ENCODE measurements at places on chromosomes 1 and 21.

DNA sequence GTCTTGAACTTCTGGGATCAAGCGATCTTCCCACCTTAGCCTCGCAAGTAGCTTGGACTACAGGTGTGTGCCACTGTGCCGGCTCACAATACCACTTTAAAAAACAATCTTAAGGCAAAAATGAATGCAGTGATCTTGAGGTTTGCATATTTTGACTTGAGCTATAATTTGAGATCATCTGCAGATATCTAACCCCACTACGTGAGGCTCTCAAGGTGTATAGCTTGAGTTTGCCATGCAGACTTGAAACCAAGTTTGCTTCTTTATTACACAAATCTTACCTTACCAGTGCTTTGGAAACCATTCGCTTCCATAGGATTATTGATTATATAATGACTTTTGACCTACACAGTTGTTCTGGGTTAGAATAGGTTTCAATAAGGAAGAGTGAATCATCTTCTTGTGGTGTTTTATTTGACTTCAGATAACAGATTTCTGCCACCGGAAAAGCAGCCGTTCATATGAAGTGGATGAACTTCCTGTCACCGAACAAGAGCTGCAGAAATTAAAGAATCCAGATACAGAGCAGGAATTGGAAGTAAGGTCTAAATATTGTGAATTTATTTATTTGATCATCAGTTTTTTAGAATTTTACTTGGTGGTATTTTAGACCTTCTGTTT is 155.1 kb downstream of the VPS13D start:
- no peak for DNase-seq

DNA sequence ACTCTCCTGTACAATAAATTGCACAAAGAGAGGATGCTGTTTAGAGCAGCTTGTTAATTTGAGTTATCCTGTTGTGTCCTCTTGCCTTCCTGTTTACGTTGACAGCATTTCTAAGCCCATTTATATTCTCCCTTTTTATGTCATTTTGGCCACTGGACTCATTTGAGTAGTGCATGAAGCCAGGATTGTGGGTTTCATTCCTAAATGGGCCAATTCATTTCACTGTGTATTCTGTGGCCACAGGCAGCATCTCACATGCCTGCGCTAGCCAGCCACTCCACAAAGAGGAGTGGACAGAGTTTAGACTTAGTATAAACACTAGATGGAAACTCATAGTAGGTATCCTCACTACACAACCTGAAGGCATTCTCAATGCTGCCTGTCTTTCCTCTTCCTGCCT is 73.4 kb downstream of the DTL start:
- no peak for DNase-seq

DNA sequence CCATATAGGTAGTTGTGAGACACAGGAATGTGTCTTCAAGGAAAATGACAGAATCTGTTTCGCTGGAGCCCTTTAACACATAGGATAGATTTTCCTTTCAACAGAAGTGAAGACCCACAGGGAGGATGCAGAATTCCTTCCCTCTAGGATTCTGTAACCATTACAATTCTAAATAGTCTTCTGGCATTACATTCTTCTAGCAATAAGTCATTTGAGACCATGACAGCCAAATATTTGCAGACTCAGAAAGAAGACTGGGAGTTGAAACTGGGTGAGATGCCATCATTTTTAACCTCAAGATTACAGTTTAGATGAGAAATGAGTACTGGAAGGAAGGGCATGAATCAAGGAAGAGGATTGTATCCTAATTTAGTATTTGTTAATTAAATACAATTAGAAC is 61.6 kb downstream of the ZBTB18 start:
- DNase-seq, result no peak

DNA sequence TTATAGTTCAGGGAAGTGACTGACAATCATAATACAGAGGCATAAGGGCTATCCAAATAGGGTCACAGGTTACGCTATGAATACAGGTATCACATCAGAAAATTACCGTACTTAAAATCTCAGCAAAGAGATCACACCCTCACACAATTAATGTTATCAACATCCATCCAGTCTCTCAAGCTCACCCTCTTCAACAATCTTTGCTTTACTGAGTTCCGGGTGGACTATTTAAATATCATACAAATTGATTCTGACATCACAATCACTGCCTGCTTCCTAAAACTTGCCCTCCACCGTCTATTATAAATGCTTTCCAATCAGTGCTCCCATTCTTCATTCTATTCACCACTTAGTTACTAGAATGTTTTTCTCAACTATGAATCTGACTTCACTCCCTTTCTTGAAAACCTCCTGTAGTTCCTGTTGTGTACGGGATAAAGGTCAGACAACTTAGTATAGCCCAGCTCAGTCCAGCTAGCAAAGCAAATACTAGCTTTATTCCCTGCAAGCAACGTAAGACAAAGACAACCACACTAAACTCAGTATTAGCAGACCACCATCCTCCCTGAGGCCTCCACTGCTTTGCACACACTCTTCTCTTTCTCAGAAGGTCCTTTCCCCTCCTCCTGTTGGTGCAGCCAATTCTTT is 398.7 kb downstream of the SMYD3 start:
- peak; percentile 70 for DNase-seq

Measured in NCI-H748 treated with DMSO at 0.1 percent for 48 hours (cell line).